ENCODE measurements at places on chromosomes 7 and 10.

DNA sequence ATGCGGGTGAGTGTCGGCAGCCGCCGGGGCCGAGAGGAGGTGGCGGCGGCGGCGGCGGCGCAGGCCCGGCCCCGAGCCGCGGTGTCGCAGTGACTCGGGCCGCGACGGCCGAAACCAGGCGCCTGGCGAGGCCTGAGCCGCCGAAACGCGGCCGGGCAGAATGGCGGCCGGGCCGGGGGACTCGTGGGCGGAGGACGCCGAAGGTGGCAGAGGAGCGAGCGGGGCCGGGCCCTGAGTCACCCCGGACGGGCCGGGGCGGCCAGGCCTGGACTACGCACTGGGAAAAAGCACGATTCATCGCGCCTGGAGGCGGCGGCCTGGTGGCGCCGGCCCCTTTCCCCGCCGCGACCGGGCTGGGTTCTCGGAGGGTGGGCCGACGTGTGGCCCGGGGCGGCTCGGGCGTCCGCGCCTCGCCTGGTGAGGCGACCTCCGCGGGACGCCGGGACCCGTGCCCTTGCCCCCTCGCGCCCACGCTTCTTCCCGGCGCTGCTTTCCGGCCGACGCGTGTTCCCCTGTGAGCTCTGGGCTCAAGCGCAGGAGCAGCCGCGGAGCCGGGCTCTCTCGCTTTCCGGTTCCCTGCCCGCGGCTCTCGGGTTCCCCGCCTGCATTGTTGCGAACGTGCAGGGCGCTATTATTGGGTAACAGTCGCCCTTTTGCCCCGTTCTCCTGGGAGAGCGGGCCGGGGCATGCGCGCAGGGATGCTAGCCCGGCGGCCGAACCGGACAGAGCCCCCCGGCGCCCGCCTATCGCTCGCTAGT lies 500 bp downstream of the CUL1 start:
- DNase-seq, result peak; percentile 59

DNA sequence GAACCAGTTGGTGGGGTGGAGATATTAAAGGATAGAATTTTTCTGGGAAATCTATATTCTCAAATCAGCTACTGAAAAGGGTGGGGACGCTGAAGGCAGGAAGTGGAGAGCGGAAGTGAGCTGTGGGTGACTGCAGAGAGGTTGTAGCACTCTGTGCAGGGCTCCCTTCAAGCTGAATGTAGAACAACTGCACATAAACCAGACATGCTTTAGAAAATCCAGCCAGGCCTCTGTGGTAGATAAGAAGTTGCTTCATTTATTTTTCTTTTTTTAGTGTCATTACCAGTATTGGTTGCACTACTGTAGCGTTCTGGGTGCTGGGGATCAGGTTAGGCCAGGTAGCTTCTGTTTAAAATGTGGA lies 127.8 kb downstream of the CELF2 start:
- peak; percentile 84 for DNase-seq

GRCh38 chr7:1053002-1053411 lies 8.7 kb downstream of the GPR146 start:
- no peak for DNase-seq

- no peak for DNase-seq
These were observed 52.9 kb upstream of the IGFBP3 start for GRCh38 chr7:45973725-45974532.

GRCh38 chr7:155466814-155467733 lies 9.1 kb downstream of the EN2 start:
- no peak for DNase-seq

DNA sequence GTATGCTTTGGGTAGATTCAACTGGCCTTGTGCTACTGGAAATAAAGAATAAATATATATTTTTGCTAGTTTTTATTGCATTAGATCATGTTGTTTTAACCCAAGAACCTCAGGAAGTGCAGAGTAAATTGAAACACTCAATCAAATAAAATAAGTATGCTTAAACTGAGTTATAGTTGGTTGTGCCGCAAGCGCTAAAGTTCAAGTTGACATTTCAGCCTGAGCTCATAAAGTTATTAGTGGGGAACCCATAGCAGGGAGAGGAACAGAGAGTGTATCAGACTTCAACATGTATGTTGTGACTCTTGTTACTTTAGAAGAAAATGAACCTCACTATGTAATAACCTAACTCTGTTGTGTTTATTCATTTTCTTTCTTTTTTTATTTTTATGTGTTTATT lies 25.2 kb upstream of the BAMBI start:
- no peak for DNase-seq

- no peak for DNase-seq
These were observed 308.2 kb downstream of the GFRA1 start for GRCh38 chr10:115964827-115965226.

- no peak for DNase-seq
These were observed 337.3 kb upstream of the GHITM start for GRCh38 chr10:83801983-83802382.

- DNase-seq, result no peak
These were observed 410.8 kb upstream of the PODXL start for GRCh38 chr7:131967216-131967730.

GRCh38 chr10:65430979-65431378 lies 1494.9 kb upstream of the LRRTM3 start:
- DNase-seq, result no peak

DNA sequence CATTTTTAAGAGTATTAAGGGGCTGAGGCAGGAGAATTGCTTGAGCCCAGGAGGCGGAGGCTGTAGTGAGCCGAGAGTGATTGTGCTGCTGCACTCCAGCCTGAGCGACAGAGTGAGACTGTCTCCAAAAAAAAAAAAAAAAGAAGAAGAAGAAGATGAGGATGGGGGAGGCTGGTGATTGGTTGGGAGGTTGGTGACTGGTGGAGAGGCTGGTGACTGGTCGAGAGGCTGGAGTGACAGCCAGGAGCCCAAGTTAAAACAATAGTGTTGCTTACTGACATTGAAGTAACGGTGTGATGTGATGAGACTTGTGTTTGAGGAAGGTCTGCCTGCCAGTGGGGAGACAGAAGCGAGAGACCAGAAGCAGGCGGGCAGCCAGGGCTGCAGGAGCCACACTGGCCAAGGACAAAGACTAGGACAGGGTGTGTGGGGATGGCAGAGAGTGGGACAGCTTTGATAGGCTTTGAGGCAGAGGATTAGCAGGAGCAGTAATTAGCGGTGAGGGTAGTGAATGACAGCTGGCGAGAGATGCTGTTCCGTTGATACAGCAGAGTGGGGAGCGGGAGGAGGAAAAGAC lies 4.9 kb downstream of the SRRT start:
- no peak for DNase-seq

GRCh38 chr10:52949899-52950298 lies 177.3 kb upstream of the MBL2 start:
- DNase-seq, result no peak

DNA sequence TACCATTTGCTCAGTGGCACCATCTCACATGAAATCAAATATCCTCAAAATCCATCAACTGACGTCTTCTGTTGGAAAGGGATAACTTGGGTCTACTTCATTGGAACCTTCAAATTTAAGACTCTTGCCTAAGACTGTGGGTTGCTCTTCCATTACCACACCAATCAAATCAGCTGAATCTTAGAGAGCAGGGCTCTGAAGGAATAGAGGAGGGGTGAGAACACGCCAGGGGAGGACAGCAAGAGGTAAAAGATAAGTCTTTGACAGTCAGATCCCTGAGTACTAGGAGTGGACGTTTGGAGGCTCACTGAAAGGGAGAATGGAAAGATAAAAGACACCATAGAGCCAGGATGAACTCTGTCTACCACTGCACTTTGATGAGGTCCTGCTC lies 107.5 kb downstream of the CCDC71L start:
- no peak for DNase-seq

All from bone marrow (tissue), 2 donors.